Bronchus fibroblast of lung (primary cell): ENCODE measurements at places on chromosomes 11 and 22. TPM values are rescaled to one million over a fixed set of nuclear protein-coding genes. Genes with fewer than 3 reads are reported as not detected.

Gene SREBF2
- total RNA-seq, result 99.9 and 103 TPM in 2 replicates

Gene GNG3
- total RNA-seq, result not detected in 2 replicates

Gene CRACR2B
- total RNA-seq, result 3.0 and 6.1 TPM in 2 replicates

Gene A4GALT
- total RNA-seq, result 9.2 and 9.4 TPM in 2 replicates

Gene OR51B2
- total RNA-seq, result not detected in 2 replicates

Gene OR11H1
- not detected in 2 replicates for total RNA-seq
